ENCODE measurements at places on chromosomes 13 and 19.
A peak's percentile ranks its signal among the peaks of the same experiment; 100 is the strongest.

- DNase-seq: no peak
These were observed 89.5 kb upstream of the DOCK9 start for GRCh38 chr13:99067159-99067985.

DNA sequence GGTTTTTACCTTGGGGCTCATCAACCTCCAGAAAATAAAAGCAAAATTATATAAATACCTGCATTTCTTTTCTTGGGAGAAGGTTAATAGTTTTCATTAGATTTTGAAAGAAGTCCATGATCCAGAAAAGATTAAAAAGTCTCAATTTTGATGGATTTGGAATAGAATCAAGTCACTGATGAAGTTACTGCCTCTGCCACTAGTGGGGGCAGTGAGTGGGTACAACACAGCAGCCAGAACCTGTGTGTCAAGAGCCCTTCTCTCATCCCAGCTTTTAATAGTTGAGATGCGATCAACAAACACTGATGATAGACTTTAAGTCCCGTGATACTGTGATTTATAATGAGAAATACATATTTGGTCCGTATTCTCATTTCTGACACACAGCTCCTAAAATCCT is 686.7 kb downstream of the DIAPH3 start:
- no peak for DNase-seq

- DNase-seq: peak; percentile 53
These were observed 1395.8 kb downstream of the EFNB2 start for GRCh38 chr13:105139380-105140285.

DNA sequence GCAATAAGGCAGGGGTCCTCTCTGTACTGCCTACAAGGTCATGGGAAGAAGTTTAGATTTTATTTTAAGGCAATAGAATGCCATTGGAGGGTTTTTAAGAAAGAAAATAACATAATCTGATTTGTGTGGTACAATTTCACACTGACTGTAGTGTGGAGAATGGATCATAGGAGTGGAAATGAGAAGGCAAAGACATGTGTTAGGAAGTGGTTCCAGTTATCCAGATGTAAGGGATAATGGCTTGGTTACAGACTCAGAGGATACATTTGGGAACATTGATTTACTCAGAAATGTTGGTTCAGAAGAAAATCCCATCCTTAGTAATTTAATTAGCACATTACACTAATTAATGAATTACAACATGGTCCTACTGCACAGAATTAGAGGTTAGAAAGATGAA is 788.2 kb downstream of the SLITRK5 start:
- no peak for DNase-seq

DNA sequence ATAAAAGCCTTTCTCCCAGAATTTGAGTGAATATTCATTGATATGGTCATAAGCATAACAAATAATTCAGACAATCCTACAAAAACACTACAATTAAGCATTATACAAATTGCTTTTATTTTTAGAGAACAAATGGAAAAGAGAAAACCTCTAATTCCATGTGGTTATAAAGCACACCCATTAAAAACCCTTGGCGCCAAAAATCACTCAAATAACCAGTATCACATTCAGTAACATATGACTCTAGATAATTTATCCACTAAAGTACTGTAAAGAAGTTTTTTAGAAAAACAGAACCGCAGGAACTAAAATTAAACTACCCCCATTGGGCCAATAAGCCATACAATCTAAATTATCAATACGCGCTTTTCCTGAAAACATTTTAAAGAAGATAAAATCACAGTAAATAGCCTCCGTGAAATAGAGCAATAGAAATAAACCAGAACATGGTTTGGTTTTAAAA is 569 bp downstream of the LCP1 start:
- DNase-seq: no peak

DNA sequence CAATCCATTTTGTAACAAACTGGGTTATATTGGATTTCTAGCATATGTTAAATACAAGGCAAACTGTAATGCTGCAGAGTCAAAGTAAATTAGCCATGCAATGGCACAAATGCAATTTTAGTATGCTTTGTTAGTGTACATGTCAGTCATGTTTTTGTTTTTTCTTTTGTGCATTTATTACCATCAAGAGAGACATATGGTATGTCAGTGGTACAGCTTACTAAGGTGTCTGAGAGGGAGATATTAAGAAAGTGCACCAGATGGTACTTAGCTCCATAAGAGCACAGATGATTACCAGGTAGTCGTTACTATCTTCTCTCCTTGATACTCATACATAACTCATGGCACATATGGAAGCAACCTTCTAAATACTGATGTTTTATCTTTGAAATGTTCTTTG is 550.3 kb downstream of the GPC5 start:
- DNase-seq: no peak

- DNase-seq: no peak
These were observed 11.9 kb downstream of the PEX11G start for GRCh38 chr19:7476777-7477494.

GRCh38 chr19:20431826-20432225 is 133.8 kb downstream of the ZNF737 start:
- DNase-seq: no peak

- no peak for DNase-seq
These were observed 632 bp downstream of the NPAS1 start for GRCh38 chr19:47020132-47020805.

- DNase-seq: no peak
These were observed 13.9 kb downstream of the DZIP1 start for GRCh38 chr13:95630593-95630992.

GRCh38 chr19:16293118-16294091 is 31.2 kb upstream of the KLF2 start:
- DNase-seq: no peak

GRCh38 chr19:52635786-52636570 is 2.2 kb downstream of the ZNF83 start:
- no peak for DNase-seq

- no peak for DNase-seq
These were observed 19.5 kb upstream of the SPRY2 start for GRCh38 chr13:80360453-80360800.

DNA sequence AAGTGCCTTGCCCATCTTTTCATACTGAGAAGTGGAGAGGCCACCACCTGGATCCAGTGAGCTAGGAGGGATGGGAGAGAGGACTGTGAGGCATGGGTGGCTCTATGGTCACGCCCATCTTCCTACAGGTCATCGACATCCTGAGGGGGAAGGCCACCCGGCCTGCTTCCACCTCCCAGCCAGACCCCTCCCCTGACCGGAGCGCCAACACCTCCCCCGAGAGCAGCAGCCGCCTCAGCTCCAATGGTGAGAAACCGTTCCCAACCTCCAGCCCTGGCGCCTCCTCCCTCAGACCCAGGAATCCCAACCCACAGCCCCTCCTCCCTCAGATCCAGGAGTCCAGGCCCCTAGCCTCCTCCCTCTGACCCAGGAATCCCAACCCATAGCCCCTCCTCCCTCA is 10.1 kb downstream of the BCL3 start:
- no peak for DNase-seq

GRCh38 chr19:6886277-6886897 is 992 bp upstream of the ADGRE1 start:
- DNase-seq: no peak

- DNase-seq: no peak
These were observed 687.8 kb downstream of the EFNB2 start for GRCh38 chr13:105847527-105848291.

DNA sequence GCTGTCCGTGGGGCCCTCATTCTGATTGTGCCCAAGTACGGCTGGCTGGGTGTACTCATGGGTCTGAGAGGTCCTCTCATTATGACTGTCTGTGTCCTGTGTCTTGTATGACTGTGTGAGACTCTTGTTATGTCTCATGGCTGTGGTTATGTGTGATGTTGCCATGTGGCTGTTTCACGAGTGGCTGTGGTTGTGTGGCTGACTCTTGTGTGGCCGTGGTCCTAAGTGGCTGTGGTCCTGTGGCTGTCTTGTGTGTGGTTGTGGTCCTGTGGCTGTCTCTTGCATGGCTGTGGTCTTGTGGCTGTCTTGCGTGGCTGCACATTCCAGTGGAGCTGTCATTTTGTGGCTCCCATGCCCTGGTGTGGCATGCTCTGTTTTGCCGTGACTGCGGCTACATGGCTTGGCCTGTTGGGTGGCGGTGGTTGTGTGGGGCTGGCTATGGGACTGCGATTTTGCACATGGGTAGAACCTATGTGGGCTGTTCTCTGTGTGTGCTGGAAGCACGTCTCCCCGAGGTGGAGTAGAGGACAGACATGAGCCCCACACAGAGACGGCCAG is 2.5 kb downstream of the LYL1 start:
- DNase-seq: no peak

GRCh38 chr13:73473016-73473415 is 414.2 kb downstream of the KLF5 start:
- DNase-seq: no peak

DNA sequence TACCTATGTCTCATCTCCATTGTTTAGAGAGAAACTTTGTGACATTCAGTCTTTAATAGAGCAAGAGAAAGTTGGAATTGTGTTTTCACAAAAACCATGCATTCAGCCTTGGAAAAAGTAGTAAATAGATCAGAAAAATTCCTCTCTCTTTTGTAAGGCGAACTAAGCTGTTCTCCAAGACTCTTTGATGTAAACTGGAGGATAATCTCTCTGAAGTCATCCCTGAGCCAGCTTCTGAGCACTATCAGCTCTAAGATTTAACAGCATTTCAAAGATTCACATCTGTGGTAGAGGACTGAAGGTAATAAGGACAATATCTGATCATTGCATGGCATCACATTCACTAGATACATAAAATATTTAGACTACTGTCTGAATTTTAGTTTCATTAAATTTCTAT is 904.6 kb upstream of the ATXN8OS start:
- no peak for DNase-seq

GRCh38 chr19:19865750-19866610 is at the start of gene ZNF253:
Gene ZNF253 (plus strand): TSS chr19:19865882. CDS start chr19:19865997, 115 bp downstream.
- peak; percentile 91 for DNase-seq

GRCh38 chr13:109213714-109214113 is 572.7 kb downstream of the IRS2 start:
- DNase-seq: no peak

DNA sequence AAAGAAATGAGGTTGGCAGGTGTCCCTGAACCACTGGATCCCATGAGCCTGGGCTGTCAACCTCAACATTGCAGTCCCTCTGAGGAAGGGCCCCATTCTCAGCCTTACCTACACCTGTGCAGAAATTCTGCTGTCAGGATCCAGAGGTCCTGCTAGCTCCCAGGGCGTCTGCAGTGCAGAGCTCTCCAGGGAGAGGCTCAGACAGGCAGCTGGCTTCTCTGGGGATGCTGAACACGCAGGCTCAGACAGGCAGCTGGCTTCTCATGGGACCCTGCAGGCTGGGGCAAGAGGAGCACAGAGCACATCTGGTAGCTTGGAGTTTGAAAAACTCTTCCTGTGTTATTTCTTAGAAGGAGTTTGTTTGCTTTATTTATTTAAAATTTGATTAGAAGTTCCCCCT is 50.9 kb downstream of the TMEM255B start:
- no peak for DNase-seq

- DNase-seq: no peak
These were observed 140.5 kb upstream of the VSTM2B start for GRCh38 chr19:29385191-29385795.

GRCh38 chr13:111493468-111493867 is 173.0 kb downstream of the TEX29 start:
- no peak for DNase-seq

- DNase-seq: no peak
These were observed 4.6 kb downstream of the ATP7B start for GRCh38 chr13:52006523-52007245.

DNA sequence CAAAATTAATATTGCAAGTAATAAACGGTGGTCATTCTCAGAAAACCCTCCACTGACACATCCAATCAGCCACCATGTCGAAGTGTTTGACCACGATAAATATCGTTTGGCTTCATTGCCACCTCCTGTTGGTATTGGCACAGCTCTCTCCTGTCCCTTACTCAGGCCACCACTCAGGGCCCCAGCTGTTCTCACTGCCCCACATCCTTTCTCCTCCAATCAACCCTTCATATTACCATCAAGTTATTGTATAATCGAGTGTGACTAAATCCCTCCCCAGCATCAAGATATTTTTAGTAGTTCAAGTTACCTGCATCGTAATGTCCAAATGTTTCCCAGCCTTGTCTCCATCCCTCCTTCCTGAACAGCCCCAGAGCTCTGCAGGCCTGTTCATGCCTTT is 50.4 kb downstream of the SACS start:
- DNase-seq: no peak

GRCh38 chr13:58865286-58865685 is 1233.7 kb downstream of the PCDH17 start:
- DNase-seq: no peak

DNA sequence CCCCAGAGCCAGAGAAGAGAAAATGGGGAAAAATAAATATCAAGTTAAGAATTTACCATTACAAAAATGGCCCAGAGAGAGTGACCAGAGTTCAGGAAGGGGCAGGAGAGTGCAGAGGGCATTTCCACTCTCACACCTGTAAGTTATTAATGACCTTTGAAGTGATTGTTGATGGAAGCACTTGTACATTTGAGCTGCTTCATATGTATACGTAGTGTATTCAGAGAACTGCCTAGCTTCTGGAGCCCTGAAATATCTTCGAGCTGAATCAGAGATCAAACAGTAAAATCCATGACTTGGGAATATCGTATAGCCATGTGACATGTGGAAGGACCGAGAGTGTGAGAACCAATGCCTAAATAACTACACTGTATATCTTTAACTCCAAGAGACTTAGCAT is 49.2 kb upstream of the PCCA start:
- no peak for DNase-seq

DNA sequence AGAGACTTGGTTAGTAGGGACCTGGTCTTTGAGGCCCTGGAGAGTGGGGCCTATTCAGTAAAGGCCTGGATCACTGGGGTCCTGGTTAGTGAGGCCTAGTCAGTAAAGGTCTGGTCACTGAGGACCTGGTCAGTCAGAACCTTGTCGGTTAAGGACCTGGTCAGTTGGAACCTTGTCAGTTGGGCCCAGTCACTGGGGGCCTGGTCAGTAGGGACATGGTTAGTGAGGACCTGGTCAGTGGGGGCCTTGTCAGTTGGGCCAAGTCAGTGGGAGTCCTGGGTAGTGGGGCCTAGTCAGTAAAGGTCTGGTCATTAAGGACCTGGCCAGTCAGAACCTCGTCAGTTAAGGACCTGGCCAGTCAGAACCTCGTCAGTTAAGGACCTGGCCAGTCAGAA is 43.2 kb upstream of the TPM4 start:
- no peak for DNase-seq

DNA sequence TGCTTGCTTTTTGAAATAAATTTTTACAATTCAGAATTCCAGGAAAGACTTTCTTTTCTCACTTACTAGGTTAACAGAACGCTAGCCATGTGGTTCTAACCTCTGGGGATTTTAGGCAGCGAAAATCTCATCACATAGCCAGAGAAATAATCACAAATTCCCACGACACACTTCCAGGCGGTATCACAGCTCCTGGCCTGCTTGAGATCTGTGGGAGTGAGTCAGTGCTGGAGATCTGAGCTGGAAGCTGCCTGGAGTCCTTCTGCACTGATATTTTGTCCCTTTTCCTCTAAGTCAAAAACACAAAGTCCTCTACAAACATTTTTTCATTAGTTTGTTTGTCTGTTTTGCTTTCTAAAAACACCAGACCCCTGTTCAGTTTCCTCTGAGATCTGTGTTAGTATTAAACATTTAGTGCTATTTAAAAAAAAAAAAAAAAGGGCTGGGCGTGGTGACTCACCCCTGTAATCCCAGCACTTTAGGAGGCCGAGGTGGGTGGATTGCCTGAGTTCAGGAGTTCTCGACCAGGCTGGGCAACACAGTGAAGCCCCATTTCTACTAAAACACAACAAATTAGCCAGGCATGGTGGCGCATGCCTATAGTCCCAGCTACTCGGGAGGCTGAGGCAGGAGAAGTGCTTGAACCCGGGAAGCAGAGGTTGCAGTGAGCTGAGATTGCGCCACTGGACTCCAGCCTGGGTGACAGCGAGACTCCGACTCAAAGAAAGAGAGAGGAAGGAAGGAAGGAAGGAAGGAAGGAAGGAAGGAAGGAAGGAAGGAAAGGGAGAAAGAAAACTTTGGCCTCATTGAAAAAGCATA is 12.2 kb upstream of the UBE2L5 start:
- no peak for DNase-seq

All from stimulated activated CD4-positive, alpha-beta T cell treated with anti-CD3 and anti-CD28 coated beads, Interleukin-2, amount 100 ng/mL, for 4 hours (primary cell).